CD4-positive, CD25-positive, alpha-beta regulatory T cell (primary cell): ENCODE measurements at places on chromosomes 16 and 17. TPM values are rescaled to one million over a fixed set of nuclear protein-coding genes. Genes with fewer than 3 reads are reported as not detected.

KRT32 gene
- polyA plus RNA-seq, result not detected

MRPL58 gene
- 73.9 TPM for polyA plus RNA-seq

BCL6B gene
- polyA plus RNA-seq, result not detected

TEKT1 gene
- not detected for polyA plus RNA-seq

SLC6A2 gene
- not detected for polyA plus RNA-seq

PSMD3 gene
- polyA plus RNA-seq, result 47.9 TPM

UMOD gene
- not detected for polyA plus RNA-seq

TRIM72 gene
- polyA plus RNA-seq, result not detected

TMEM92 gene
- polyA plus RNA-seq, result not detected

FAM20A gene
- polyA plus RNA-seq, result not detected

OTOP2 gene
- not detected for polyA plus RNA-seq

KRT39 gene
- not detected for polyA plus RNA-seq

KIF19 gene
- polyA plus RNA-seq, result 1.7 TPM

TM4SF5 gene
- polyA plus RNA-seq, result not detected

KRT20 gene
- polyA plus RNA-seq, result not detected

SLFN14 gene
- polyA plus RNA-seq, result not detected

CCL8 gene
- polyA plus RNA-seq, result not detected

WNT9B gene
- not detected for polyA plus RNA-seq

TXNL4B gene
- polyA plus RNA-seq, result 18.5 TPM

MMP28 gene
- polyA plus RNA-seq, result 4.3 TPM

FOXF1 gene
- polyA plus RNA-seq, result not detected

CLEC10A gene
- not detected for polyA plus RNA-seq
